ENCODE measurements at places on chromosomes 4 and X. TPM values are rescaled to one million over a fixed set of nuclear protein-coding genes. Genes with fewer than 3 reads are reported as not detected.

The TCEAL7 gene
- not detected for total RNA-seq

The TMSB15A gene
- total RNA-seq: not detected

GRCh38 chr4:182916483-182917181 lies 554 bp downstream of the DCTD start:
- peak overlapping the region; percentile 63 for H3K4me3 ChIP-seq
- no peaks in the 10 kb centered on the region for H3K27me3 ChIP-seq
- H3K27ac ChIP-seq: peak overlapping the region; percentile 76
- peaks cover 28% of the 10 kb centered on the region for H3K36me3 ChIP-seq
- H3K4me1 ChIP-seq: peaks cover 20% of the 10 kb centered on the region

DNA sequence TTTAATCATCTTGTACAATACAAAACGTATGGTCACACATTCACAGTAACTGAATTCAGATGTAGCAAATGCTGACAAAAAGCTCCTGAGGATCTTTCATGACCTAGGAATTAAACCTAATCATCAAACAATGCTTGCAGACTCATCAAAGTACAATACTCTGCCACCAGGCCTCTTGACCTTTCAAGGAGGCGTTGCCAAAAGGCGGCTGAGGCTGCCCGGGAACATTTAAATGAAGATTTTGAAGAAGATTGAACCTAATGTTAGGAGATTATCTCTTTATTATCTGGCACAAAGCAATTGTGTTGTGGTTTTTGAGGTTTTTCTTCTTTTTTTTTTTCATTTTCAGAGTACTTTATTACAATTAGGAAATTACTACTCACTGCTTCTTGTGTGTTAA lies 340.5 kb downstream of the GALNTL6 start:
- no peak for DNase-seq
- H3K27me3 ChIP-seq: no peaks in the 10 kb centered on the region
- H3K4me3 ChIP-seq: no peak overlapping the region

DNA sequence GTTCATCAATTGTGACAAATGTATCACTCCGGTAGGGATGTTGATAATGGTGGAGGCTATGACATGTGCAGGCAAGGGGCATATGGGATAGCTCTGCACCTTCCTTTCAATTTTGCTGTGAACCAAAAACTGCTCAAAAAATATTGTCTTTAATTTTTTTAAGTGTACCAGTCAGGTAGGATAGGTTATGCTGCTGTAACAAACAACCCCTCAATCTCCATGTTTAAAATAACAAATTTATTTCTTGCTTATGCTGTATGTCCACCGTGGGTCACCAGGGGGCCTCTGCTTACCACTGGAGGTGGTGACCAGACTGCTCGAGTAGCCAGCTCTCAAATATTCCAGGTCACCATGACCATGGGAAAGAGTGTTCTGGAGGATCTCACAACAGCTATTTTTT lies 23.4 kb upstream of the MSX1 start:
- H3K27ac ChIP-seq: no peak overlapping the region
- no peaks in the 10 kb centered on the region for H3K27me3 ChIP-seq
- no peaks in the 10 kb centered on the region for H3K4me1 ChIP-seq
- no peak for DNase-seq
- no peak overlapping the region for H3K4me3 ChIP-seq

DNA sequence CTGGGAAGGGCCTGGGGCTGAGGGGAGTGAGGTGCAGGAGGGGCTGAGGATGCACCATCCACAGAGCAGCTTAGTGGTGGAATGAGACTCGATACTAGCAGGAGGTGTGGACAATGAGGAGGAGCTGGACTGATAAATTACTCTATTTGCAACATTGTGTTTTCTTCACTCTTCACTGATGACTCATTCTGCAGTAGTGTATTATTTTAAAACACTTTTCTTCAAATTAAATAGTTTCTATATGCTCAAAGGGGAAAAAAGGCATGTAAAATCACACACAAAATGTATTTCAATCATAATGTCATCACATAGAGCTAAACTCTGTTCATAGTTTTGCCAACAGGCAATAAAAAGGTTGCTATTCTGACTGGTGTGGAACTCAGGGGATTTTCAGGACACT lies 467.0 kb upstream of the CTSO start:
- H3K36me3 ChIP-seq: no peaks in the 10 kb centered on the region
- DNase-seq: no peak
- no peak overlapping the region for H3K27ac ChIP-seq
- no peak overlapping the region for H3K4me3 ChIP-seq
- H3K27me3 ChIP-seq: no peaks in the 10 kb centered on the region

DNA sequence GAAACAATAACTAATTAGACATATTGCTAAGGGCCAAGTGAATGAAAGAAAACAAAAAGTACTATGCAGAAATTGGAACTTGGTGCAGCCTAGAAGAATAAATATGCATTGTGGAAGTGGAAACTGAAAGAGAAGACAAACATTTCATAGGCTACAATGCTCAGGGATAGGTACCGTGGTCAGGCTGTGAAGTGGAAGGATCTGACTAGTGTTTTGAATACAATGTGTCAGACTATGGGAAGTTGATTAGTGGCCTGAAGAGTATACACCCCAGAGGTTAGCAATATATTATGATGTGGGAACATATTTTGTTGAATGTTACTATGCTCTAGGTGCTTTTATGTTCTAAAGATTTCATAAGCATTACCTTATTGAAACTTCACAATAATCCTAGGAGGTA lies 36.8 kb downstream of the GPRIN3 start:
- H3K4me3 ChIP-seq: no peak overlapping the region
- H3K27me3 ChIP-seq: no peaks in the 10 kb centered on the region
- DNase-seq: no peak
- peaks cover 38% of the 10 kb centered on the region for H3K4me1 ChIP-seq
- no peak overlapping the region for H3K27ac ChIP-seq
- no peaks in the 10 kb centered on the region for H3K36me3 ChIP-seq

- H3K27me3 ChIP-seq: no peaks in the 10 kb centered on the region
- no peak overlapping the region for H3K4me3 ChIP-seq
- no peaks in the 10 kb centered on the region for H3K4me1 ChIP-seq
- no peak for DNase-seq
Observed at GRCh38 chr4:124980276-124980752, 267.8 kb upstream of the ANKRD50 start.

GRCh38 chrX:20445109-20445508 lies 178.4 kb upstream of the RPS6KA3 start:
- DNase-seq: no peak
- no peak overlapping the region for H3K4me3 ChIP-seq
- H3K27me3 ChIP-seq: no peaks in the 10 kb centered on the region
- no peak overlapping the region for H3K27ac ChIP-seq

DNA sequence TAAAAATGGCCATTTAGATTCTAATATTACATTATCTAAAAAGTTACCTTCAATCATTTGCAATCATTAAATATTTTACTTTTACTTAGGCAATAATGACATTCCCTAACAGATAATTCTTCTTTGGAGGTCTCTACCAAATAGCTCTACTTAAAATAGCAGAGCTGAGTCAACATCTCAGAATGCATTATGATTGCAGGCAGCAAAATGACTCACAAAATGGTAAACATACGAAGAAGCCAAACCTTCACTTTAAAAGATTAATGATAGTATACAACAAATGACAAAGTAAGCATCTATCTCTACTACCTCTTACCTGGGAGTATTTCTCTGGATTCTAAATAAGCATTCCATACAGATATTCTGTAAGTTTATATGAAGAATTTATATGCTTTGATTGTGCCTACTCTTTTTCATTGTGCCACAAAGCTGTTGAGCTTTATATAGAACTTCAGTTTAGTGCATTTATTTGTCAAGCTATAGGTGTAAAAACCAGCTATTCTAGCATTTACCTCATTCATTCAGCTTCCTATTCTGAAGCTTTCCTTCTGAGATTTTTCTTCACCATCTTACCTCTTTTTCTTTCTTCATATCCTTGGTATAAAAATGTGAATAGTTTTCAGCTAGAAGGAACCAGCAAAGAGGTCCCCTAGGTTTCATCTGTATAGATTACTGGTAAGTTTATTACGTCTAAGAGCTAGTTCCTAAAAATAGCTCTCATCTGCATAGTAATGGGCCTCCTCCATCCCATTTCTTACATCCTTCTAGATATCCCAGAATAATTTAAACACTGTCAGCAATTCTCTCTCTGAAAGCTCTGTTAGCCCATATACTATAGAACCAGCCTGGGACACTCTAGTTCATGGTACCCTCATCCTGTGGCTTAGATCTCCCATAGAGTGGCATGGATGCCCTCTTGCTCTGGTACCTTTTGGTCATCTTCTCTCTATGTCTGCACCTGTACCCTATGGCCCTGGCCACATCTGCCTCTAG lies 17.2 kb upstream of the SPCS3 start:
- no peaks in the 10 kb centered on the region for H3K4me1 ChIP-seq
- peaks cover 3% of the 10 kb centered on the region for H3K27me3 ChIP-seq
- DNase-seq: no peak
- no peaks in the 10 kb centered on the region for H3K36me3 ChIP-seq
- H3K27ac ChIP-seq: no peak overlapping the region
- no peak overlapping the region for H3K4me3 ChIP-seq

- DNase-seq: no peak
- H3K27ac ChIP-seq: no peak overlapping the region
- no peaks in the 10 kb centered on the region for H3K27me3 ChIP-seq
- H3K4me1 ChIP-seq: no peaks in the 10 kb centered on the region
Observed at GRCh38 chrX:40878766-40879165, 143.4 kb upstream of the MED14 start.

GRCh38 chr4:158176776-158177175 lies 4.0 kb upstream of the GASK1B start:
- H3K27me3 ChIP-seq: no peaks in the 10 kb centered on the region
- no peaks in the 10 kb centered on the region for H3K36me3 ChIP-seq
- no peaks in the 10 kb centered on the region for H3K4me1 ChIP-seq
- DNase-seq: no peak
- no peak overlapping the region for H3K27ac ChIP-seq
- H3K4me3 ChIP-seq: no peak overlapping the region
